ENCODE measurements at places on chromosomes 2 and 18.

GRCh38 chr18:25976554-25976953 is 113.9 kb downstream of the SS18 start:
- DNase-seq, result no peak

- DNase-seq, result no peak
Measured at GRCh38 chr2:16094811-16095210, 154.5 kb downstream of the MYCN start.

GRCh38 chr2:68340226-68341061 is 20.7 kb upstream of the CNRIP1 start:
- DNase-seq, result no peak

GRCh38 chr18:77765468-77765867 is 515.8 kb downstream of the GALR1 start:
- no peak for DNase-seq

DNA sequence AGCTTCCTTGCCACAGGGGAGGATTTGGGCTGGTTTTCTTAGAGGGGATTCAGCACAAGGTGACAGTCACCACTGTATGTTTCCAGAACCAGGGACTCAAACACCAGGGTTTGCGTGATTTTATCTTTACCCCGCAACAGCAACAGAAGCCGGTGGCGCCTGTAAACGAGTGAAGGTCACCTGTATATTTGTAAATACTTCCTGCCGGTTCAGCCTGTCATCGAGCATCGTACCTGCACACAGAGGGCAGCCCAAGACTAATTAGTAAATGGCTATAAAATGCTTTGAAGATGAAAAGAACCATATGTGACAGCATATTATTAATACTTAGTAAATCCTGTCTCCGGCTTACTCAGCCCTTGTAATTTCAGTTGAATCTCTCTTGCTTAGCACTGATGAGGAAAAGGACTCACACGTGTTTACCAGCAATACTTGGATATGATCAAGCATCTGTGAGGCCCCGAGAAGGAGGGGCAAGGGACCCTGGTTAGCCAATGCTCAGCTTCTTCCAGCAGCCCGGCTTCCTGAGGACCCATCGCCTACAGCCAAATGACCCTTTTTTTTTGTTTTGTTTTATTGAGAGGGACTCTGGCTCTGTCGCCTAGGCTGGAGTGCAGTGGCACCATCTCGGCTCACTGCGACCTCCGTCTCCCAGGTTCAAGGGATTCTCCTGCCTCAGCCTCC is 51.3 kb upstream of the FOSL2 start:
- DNase-seq, result no peak

GRCh38 chr2:162974771-162975170 is 136.2 kb upstream of the KCNH7 start:
- no peak for DNase-seq

GRCh38 chr2:80858965-80859364 is 554.4 kb upstream of the LRRTM1 start:
- DNase-seq, result no peak

DNA sequence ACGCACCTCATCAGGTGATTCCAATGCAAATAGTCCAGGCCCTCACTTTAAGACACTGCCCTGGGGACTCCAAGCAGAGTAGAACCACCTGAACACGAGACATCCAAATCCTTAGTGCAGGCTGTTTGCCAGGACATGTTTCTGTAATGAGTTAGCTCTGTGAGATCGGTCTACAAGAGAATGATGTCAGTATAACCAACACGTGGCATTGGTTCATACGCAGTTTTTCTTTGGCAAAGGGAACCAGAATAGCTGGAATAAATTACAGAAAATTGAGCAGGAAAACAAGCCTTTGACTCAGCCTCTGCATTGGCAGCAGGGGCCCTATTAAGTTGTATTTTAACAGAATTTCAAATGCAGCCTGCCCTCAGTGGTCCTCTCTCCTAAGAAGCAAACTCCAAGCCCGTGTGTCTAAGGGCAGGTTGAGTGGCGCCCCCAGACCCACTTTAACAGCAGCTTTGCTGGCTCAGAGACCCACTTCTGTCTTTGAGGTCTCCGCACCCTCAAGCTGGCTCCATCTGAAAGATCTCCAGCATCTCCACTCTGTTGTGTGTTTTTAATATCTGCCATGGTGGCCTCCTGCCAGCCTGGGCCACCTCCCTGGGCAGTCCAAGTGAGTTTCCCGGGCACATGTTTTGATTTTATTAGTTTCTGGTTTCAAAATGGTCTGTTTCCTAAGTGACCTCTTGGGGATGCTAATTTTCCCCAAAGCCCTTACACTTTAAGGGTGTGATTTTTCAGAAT is 61.3 kb downstream of the ALPK2 start:
- no peak for DNase-seq
